Liver (tissue), 10 donors: ENCODE measurements at places on chromosomes 6 and 20. TPM values are rescaled to one million over a fixed set of nuclear protein-coding genes. Genes with fewer than 3 reads are reported as not detected.

GRCh38 chr6:148324297-148324985, 18.2 kb upstream of the SASH1 start:
- no peak for DNase-seq

DNA sequence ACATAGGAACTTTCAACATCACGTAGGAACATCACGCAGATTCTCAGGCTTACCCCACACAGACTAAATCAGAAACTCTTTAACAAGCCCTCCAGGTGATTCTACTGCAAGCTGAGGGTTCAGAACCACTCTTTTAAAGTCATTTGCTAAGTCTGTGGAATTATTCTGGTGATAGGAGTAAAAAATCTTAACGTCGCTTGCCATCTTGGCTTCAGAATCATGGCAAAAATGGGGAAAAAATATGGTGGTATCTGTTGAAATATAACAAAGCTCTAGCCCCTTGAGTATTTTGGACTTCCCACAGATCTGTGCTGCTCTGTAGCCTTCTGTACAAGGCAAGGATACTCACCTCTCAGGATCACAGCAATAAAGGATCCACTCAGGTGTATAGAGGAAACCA, 17.4 kb downstream of the FOXO3 start:
- DNase-seq: no peak

DNA sequence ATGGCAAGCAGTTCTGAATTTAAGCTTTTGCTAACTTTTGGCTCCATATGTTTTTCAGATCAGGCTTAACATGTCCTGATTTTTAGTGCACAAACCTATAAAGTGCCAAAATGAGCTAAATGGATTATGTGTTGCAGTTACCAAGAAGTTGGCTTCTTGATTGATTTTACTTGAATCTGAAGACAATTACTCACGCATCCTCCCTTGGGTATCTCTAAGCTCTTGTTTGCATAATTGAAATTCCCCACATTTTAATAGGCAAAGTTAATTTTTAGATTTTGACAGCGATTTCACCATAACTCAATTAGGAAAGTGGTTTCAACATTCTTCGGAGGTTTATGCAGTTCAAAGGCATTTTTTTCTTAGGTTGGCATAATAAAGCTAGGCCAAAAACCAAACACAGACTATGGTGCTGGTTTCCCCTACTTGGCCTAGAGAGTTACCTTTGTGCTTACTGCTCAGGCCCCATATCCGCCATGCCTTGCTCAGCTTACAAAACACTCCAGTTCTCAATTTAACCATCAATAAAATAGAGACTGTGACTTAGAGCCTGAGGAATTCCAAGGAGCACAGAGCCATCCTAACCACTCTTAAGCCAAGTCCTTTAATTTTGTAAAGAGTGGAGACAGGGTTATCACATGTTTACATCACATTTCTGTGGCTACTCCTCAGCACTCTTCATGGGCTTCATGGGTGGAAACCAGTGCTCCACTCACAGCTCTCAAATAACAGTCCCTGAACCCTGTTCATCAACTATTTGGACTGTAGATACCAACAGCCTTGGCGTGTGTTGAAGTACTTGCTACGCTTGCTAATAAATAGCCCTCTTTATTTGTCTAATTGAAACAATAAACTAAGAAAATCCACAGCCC, 32.1 kb downstream of the LAMA4 start:
- no peak for DNase-seq

- peak; percentile 16 for DNase-seq
Measured at GRCh38 chr6:169224185-169224695, 29.4 kb downstream of the THBS2 start.

- DNase-seq: no peak
Measured at GRCh38 chr6:61210549-61210948, 1075.5 kb downstream of the KHDRBS2 start.

DNA sequence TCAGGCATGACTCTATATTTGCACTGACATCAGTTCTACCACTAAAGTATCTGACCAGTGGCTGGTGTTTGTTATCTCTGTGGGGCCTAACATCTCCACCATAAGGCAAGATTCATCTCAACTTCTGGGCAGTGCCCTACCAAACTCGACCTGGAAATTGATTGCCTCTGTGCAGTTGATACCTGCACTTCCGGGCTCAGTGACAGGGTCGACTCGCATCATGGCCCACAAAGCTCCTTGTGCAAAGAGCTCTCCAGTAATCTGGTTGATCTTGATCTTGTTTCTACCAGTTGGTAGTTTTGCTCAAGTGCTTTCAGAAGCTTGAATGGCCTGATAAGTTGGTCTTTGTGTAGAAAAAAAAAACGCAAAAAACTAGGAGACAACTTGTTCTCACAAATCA, 501.1 kb upstream of the JAG1 start:
- no peak for DNase-seq

DNA sequence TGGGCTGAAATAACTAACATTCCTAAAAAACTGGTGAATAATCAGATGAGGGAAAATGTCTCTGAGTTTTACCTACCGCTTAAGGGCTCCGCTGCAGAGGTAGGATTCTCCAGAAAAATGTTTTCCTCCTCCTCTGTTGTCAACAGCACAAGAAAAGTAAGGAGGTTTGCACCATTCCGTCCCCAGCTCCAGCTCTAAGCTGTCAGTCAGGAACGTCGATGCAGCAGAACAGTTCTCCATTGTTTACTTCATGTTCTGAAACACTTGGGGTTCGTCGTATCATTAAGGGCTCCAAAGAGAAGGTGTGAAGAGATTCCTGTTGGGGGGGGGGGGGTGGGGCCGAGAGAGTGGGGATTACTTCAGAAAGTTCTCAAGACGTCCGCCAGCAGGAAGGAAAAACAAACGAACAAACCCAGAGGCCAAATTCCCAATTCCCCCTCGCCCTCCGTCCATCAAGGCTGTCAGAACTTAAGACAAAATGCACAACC, 734 bp downstream of the MMS22L start:
- no peak for DNase-seq

- DNase-seq: no peak
Measured at GRCh38 chr20:17543531-17544131, 12.5 kb upstream of the BFSP1 start.

DNA sequence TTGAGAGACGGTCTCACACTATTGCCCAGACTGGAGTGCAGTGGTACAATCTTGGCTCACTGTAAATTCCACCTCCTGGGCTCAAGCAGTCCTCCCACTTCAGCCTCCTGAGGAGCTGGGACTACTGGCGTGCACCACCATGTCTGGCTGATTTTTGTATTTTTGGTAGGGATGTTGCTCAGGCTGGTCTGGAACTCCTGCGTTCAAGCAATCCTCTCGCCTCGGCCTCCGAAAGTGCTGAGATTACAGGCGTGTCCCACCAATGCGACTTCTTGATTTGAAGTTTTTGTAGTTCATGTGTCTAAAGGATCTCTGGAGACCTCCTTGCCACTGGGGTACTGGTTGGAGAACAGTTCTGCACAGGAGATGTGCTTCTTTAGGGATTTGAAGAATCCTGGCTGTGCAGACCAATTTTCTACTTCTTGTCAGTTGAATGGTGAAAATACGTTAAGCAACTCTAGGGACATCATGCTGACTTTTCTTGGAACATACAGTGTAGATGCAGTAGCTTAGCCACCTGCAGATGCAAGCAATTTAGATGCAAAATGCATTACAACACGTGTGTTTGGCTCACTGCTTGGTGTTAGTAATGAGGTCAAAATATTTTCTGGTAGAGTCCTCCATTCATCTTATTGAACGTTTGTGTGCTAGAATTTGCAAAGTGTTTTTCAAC, 28.2 kb downstream of the SYTL3 start:
- no peak for DNase-seq

- DNase-seq: peak; percentile 29
Measured at GRCh38 chr6:169861431-169862042, 110.1 kb downstream of the ERMARD start.

DNA sequence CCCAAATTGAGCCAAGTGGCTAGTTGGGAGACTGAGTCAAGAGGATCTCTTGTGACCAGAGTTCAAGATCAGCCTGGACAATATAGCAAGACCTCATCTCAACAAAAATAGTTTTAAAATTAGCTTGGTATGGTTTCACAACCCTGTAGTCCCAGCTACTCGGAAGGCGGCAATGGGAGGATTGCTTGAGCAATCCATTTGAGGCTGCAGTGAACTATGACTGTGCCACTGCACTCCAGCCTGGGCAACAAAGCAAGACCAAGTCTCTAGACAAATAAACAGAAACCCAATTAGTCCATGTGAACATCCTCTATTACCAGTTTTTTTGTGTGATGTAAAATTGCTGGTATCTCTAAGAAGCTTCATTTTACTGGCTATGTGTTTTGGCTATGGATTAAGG, 106.2 kb downstream of the TULP4 start:
- DNase-seq: no peak

- DNase-seq: peak; percentile 8
Measured at GRCh38 chr20:40952136-40952535, 76.5 kb upstream of the TOP1 start.

GRCh38 chr6:26415791-26416190, 13.7 kb downstream of the BTN3A1 start:
- DNase-seq: no peak

GRCh38 chr20:53515749-53516148, 77.9 kb downstream of the ZNF217 start:
- no peak for DNase-seq

DNA sequence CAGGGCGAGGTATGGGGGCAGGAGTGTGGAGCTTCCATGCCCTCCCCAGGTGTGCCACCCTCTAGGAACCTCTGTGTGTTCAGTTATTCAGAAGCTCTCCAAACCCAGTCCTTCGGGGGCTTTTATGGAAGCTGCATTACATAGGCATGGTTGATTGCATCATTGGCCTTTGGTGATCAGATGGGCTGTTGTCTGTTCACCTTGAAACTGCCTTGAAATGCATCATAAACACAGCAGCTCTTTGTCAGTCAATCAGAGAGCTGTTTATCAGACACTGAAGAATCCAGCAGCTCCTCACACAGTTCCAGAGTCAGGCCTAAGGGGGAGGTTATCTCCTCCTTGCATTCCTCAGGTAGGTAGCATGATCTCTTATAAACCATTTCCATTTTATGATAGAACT, 62.4 kb downstream of the E2F3 start:
- DNase-seq: no peak

- DNase-seq: peak; percentile 4
Measured at GRCh38 chr20:1338096-1338495, 9.2 kb upstream of the SDCBP2 start.

DNA sequence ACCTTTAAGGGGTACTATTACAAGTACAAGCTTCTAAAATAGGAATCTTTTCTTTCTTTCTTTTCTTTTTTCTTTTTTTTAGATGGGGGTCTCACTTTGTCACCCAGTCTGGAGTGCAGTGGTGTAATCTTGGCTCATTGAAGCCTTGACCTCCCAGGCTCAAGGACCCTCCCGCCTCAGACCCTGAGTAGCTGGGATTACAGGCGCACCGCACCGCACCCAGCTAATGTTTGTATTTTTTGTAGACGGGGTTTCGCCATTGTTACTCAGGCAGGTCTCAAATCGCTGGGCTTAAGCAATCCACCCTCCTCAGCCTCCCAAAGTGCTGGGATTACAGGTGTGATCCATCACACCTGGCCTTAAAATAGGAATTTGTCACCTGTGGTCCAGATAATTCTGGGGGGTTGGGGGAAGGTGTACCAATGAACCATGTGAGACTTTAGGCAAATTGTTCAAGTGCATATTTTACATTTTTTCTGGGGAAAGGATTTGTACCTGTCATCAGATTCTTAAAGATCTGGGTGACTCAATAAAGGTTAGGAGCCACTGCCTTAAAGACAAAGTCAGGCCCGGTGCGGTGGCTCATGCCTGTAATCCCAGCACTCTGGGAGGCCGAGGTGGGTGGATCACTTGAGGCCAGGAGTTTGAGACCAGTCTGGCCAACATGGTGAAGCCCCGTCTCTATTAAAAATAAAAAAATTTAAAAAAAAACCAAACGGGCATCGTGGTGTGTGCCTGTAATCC, 19.7 kb upstream of the SYNJ2 start:
- no peak for DNase-seq

DNA sequence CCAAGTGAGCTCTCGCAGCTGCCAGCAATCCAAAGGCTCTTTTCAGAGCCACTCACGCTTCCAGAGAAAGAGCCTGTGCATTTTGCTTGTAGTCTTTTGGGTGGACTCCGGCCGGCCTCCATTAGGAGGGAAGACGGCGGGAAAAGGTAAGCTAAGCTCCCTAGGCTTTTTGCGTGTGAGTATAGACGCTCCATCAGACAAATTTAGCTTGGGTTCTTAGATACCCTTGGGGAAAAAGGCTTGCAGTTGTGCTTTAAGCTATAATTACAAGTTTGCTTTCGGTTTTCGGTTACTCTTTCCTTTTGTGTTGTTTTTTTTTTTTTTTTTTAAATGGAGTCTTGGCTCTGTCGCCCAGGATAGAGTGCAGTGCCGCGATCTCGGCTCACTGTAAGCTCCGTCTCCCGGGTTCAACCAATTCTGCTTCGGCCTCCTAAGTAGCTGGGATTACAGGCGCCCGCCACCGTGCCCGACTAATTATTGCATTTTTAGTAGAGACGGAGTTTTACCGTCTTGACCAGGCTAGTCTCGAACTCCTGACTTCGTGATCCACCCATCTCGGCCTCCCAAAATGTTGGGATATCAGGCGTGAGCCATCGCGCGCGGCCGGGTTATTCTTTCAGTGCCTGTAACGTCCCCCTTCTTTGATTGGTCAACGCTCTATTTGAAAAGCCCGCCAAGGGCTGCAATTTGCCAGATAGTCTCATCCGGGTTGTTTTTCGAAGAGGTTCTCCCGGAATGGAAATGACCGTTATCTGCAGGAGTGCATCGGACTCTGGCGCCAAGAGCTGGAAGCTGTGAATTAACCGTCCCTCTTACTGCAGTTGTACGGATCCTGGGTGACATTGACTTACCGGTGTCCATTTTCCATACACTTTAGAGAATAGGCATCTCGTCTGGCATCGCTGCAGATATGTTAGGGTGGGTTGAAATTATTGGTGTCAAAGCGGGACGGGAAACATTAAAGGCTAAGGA, 18.1 kb downstream of the OR2B2 start:
- DNase-seq: peak; percentile 84

DNA sequence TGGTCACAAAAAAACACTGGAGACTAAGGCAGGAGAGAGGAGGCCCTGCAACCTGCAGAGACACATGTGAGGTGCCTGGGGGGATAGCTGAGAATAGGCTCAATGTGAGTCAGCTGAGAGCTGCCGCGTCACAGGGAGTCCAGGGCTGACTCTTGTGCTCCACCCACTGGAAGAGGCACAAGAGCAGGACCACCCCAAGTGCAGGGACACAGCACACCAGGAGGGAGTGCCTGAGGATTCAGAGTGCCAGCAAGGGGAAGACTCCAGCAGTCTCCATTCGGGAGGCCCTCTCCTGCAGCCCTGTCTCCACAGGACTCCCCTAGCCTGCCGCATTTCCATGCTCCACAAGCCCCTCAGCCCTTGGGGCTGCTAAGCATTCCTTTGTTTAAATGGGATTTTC, 105.5 kb downstream of the HUS1B start:
- no peak for DNase-seq

DNA sequence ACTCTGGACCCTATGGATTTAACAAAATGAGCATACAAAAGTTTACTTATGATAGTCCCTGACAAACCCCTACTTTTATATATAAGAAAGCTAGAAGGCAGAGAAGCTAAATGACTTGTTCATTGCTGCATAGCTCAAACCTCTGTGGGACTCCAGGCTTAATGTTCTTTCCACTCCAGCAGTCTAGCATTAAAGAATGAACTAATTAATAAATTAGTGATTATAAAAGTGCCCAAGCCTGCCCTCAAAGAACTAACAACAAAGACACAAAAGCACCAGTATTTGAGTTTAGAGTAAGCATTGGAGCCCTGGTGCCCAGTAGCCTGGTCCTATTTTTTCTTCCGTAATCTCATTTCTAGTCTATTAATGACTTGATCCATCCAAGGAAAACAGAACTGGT, 59.9 kb downstream of the LAMA4 start:
- DNase-seq: no peak

The HTR1E gene
- not detected for total RNA-seq

The ANKS1A gene
- 18.7 TPM for total RNA-seq

The CEP250 gene
- 13.3 TPM for total RNA-seq

The NFKBIL1 gene
- total RNA-seq: 6.7 TPM

The POU5F1 gene
- total RNA-seq: not detected

The HLA-G gene
- not detected for total RNA-seq

The ADGB gene
- not detected for total RNA-seq
